Placental pericyte (primary cell): ENCODE measurements at places on chromosomes 1 and 21. TPM values are rescaled to one million over a fixed set of nuclear protein-coding genes. Genes with fewer than 3 reads are reported as not detected.

Gene PGLYRP4
- total RNA-seq = not detected in 2 replicates

Gene DMRTA2
- total RNA-seq = 0.14 and 0.22 TPM in 2 replicates

Gene RHD
- not detected in 2 replicates for total RNA-seq

Gene CD84
- 0.14 TPM in 1 of 2 replicates, not detected in the other for total RNA-seq

Gene S100B
- total RNA-seq = 0.29 TPM in 1 of 2 replicates, not detected in the other

Gene PTGS2
- total RNA-seq = 113 and 326 TPM in 2 replicates

Gene ELAVL4
- not detected in 2 replicates for total RNA-seq

Gene SLC1A7
- total RNA-seq = 0.14 and 3.7 TPM in 2 replicates

Gene CNN3
- total RNA-seq = 399 and 439 TPM in 2 replicates

Gene RXFP4
- total RNA-seq = not detected in 2 replicates

Gene KRTAP10-5
- not detected in 2 replicates for total RNA-seq

Gene KIF17
- total RNA-seq = 1.6 and 2.6 TPM in 2 replicates

Gene ARHGAP30
- total RNA-seq = under 0.01 TPM in 1 of 2 replicates, not detected in the other

Gene PI4KB
- 38.5 and 92.6 TPM in 2 replicates for total RNA-seq

Gene DEGS1
- total RNA-seq = 93.9 and 152 TPM in 2 replicates

Gene CAPN8
- total RNA-seq = not detected in 2 replicates

Gene HYI
- total RNA-seq = 126 and 202 TPM in 2 replicates
